Stimulated activated CD4-positive, alpha-beta T cell treated with anti-CD3 and anti-CD28 coated beads, TNF-alpha, amount 100 ng/mL, for 4 hours (primary cell): ENCODE measurements at places on chromosomes 11 and 22.

DNA sequence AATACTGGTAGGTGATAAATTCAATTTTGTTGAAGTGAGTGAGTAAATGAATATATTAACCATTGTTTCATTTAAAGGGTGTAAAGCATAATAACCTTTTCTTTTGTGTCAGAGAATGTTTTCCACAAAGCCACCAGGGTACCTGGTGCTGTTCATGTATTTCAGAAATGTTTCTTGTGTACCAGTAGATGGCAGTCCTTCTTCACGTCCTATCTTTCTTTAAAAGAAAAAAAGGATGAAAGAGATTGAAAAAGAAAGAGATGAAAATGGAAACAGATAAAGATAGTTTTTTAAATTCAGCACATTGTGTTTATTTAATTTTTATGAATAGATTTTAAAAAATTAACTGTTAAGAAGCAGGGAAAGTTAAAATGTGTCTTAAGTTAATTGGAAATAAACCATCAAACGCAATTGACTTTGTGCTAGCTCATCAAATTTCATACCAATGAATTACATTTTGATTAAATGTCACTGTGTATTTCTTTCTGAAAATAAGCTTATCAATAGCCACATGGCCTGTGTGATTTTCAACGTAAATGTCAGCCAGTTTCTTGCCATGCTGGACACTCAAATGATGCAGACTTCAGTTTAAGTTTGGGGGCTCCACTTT, 65.5 kb upstream of the CHORDC1 start:
- no peak for DNase-seq

DNA sequence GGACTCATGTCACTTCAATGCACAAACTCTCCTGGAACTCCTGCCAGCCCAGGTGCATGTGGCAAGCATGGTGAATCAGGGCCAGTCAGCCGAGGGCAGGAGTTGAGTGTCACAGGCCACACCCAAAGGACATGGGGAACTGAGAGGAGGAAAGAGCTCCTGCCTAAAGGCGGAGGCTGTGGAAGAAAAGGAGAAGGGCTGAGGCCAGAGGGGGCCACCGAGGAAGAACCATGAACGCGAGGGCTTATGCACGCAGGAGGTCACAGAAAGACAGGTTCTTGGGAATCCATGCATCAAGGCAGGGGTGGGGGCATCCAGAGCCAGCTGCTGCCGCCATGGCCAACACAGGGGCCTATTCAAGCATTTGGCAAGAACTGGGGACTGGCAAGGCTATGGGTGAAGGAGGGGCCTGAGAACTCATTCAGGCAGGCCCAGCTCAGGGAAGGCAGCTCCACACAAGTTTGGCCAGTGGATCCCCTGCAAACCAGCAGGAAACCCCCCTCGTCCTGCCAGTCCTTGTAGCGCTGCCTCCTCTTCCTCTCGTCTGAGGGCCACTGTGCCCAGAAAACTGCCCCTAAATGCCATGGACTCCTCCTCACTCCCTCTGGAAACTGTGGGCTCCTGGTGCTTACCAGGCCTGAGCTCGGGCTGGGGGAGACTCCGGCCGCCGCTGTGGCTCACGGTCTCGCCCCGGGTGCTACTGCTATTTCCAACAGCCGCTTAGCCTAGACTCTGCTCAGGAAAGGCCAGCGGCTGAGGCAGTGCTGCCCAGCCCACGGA, 15.4 kb downstream of the PPM1F start:
- DNase-seq = no peak

- DNase-seq = no peak
These were observed 34.9 kb downstream of the UVRAG start for GRCh38 chr11:75849894-75850293.

DNA sequence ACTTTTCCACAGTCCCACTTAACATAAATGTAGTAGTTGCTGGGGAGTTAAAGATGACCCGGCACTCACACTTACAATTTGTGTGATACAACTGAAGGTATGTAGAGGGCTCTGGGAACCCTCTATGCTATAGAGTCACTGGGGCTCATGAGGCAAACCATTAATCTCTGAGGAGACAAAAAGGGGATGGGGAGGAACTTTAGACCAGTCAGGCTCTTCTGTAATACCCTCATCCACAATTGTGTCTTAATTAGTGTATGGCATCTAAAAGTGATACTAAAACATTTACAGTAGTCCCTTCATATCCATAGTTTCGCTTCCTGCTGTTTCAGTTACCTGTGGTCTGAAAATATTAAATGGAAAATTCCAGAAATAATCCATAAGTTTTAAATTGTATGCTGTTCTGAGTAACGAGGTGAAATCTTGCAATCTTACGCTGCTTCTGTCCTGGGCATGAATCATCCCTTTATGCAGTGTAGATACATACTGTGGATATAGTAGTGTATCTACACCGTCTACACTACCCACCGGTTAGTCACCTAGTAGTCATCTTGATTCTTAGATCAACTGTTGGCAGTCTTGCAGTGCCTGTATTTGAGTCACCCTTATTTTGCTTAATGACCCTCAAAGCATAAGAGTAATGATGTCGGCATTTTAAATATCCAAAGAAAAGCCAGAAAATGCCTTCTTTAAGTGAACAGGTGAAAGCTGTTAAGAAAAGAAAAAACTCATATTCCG, 12.2 kb downstream of the CBL start:
- DNase-seq = no peak

- DNase-seq = no peak
These were observed 37.4 kb downstream of the C2CD3 start for GRCh38 chr11:74133436-74133835.

DNA sequence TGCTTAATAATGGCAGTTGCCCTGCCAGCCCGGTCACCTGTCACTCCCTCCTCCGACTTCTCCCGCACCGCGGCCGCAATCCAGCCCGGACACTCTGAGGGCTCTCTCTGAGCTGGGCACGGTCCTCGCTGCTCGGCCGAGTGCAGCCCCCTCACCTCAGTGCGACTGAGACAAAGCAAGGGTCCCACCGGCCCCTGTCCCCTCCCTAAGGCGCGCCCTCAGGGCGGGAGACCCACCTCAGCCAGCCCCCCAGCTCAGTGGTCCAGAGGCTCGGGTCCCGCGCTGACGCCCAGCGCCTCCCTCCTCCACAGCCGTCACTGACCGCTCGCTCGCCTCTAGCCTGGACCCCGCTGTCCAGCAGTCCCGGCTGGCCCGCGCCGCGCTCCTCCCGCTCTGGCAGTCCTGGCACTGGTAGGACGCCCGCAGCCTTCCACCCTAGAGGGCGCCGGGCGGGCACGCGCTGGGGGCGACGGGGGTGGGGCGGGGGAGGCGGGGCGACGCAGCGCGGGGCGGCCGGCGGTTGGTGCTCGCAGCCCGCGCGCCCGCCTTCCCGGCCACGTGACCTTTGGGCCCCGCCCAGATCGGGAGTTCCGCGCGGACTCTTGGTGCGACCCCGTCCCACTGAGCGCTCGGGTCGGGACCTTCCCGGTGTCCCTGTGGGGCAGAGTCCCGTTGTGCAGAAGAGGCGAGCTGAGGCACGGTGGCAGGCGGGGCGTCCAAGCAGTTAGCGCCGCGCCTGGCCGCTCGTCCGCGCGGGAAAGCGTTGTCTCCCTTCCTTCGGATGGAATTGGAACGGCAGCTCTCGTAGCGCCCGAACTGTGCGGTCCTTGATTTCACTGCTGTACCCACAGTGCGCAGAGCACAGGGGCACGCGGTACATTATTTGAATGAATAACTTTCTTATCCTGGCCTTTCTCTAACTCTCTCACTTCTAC, 7.8 kb upstream of the L3MBTL2 start:
- DNase-seq = peak; percentile 83

DNA sequence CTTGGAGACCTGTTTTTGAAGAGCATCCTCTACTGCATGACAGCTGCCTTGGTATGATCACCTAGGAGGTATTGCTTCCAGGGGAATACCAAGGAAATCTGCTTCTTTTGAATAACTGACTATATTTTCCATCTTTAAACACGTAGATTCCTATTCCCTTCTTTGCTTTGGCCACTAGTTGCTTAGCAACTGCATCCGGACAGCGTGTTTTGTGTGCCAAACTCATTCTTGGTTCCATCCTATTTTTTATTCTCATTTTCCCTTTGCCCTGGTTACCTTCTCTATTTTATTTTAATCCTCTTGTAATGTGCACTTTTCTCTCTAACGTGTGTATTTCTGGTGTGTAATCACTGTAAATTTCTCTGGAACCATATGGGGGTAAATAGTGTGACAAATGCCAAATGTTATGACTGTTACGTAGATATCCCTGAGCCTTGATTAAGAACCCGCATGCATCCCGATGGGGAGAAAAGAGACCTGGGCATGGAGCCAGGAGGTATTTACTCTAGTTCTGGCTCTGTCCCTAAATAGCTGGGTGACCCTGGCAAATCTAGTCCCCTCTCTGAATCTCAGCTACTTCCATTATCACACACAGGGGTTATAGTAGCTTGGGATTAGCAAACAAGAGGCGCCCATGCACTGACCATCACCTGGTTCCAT, 241.7 kb downstream of the MIAT start:
- DNase-seq = no peak

DNA sequence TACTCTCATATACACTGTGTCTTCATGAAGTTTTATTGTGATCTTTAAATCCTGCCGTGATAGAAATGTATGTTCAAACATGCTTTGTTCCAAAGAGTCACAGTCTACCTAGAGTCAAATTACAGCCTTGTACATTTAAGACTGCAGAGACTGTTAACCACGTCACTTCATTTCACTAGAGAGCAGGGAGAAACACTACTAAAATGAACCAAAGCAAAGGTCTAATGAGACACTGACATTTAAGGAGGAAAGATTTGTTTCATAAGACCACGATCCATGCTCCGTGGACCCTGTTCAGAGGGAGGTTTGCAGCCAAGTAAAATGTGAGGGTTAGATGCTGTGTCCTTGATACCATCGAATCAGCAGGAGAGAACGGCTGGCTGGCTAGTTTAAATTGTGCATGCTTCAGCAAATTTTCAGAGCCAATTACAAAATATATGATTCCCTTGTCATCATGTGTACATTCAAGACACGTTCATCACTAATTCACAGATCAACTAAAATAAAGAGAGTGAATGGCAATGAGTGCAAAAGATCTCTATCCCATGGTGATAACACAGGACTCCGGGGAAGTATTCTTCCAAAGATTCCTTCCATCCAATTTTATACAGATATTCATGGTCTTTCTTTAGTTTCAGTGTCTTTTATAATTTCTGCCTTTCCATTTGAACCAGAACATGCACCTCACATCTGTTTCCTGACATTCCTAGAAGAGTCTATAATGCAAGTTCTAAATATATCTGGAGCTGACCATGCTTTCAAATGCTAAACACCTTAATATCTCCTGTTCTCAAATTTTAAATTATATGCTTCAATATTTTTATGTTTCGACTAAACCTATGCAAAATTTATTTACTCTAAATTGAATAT, 960.9 kb upstream of the FAT3 start:
- no peak for DNase-seq

DNA sequence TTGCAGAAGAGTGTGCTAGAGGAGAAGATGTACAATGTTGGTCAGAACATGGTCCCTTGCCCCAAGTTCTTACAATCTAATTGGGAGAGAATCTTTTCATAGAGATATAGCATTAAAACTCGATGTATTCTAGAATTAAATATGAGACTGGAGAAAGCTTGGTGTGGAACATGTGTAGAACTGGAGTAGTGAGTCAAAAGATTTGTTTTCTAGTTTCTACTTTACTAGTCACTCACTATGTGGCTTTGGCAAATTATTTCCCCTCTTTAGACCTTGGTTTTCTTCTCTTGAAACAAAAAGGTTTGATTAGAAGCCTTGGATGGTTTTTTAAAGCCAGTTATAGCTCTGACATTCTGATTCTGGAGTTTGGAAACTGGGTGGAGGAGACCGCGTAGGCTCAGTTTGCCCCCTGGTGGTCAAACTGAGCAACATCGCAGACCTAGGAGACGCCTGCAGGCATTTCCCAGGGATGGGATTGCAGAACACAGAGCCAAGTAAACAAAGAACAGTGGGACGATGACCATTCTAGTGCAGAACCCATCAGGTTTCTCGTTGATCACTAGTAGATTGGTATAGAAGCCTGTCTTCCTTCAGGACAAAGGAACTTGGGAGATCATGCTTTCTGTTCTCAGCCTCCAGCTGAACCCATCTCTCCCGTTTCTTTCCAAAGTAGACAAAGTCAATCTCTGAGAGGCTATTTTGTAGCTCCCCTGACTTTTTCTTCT, 8.5 kb upstream of the CHRDL2 start:
- DNase-seq = peak; percentile 5

- no peak for DNase-seq
These were observed 60.9 kb upstream of the NECTIN1 start for GRCh38 chr11:119789766-119790407.

DNA sequence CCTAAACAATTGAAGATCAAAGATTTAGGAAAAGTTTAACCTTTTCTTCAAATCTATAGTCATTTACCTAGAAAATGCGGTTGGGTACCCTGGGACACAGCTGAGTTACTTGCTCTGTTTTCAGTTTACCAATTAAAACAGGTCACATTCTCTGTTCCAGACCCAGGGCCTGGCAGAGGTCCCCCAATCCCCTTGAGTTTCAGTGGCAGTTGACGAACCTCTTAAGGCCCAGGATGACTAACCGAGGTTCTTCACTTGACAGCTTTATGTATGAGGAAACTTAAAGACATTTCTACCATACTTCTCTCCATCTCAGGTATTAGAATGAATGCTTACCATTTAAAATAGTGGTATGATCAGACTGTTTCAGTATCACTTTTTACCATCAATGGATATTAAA, 16.3 kb downstream of the LDHAL6A start:
- no peak for DNase-seq

GRCh38 chr11:73142128-73142377, at the start of gene FCHSD2:
Gene FCHSD2, minus strand, starts transcription at chr11:73142318. Its CDS starts 441 bp downstream, at chr11:73141877.
- DNase-seq = no peak

GRCh38 chr11:76119032-76119431, 87.3 kb downstream of the WNT11 start:
- no peak for DNase-seq

- no peak for DNase-seq
These were observed 650 bp upstream of the CHID1 start for GRCh38 chr11:911031-911889.

- DNase-seq = no peak
These were observed 10.3 kb upstream of the PNPLA5 start for GRCh38 chr22:43901976-43902643.

- no peak for DNase-seq
These were observed 15.3 kb upstream of the ANKK1 start for GRCh38 chr11:113372309-113372708.

DNA sequence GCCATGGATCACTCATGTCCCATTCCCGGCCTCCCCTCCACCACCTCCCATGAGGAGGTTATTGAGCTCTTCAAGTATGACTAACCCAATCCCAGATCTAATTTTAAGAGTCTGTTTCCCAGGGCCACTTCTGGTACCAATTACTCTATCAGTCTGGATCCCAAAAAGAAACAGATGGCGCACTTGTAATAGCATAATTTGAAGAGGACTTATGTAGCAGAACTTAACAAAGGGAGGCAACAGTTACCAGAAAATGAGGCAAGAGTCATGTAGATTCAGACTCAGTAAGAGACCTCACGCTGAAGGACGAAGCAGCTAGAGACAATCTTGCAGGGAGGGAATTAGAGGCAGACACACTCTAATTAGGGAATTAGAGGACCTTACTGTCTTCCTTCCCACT, 46.9 kb downstream of the DDX6 start:
- no peak for DNase-seq
